ENCODE measurements at places on chromosomes 2 and 18. TPM values are rescaled to one million over a fixed set of nuclear protein-coding genes. Genes with fewer than 3 reads are reported as not detected.

DNA sequence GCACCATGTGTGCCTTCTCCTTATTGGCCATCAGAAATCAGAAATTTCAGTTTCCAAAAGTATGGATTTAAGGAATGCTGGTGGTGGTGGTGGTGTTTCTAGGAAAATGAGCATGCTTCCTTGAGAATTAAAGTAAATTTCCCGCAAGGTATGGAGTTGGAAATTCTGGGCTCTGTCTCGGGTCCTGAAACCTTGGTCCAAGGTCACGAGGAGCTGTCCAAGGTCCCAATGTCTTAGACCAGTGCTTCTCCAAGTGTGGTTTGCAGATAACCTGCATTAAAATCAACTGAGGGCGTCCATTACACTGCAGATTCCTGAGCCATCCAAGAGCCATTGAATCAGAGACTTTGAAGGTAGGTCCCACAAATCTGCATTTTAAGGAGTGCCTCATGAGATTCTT, 210.9 kb upstream of the PKDCC start:
- no peak for DNase-seq

DNA sequence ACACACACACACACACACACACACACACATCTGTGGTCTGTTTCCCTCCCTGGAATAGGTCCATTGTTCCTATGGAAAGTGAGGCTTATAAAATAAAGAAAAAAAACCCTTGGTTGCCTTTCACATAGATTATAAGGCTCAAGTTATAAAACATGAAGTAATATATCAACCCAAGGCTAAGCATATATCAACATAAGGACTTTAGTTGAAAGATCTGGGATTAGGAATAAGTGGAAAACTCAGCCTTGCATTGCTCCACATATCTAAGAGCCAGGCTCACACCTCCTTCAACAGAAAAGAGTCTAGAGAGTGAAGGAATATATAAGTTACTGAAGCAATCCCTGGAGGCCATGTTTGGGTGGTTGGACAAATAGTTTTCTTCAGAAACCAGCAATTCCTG, 235.0 kb downstream of the SUCLG1 start:
- DNase-seq: no peak

The MRPS9 gene
- total RNA-seq: 16.6 TPM

The RNF103 gene
- 13.7 TPM for total RNA-seq

DNA sequence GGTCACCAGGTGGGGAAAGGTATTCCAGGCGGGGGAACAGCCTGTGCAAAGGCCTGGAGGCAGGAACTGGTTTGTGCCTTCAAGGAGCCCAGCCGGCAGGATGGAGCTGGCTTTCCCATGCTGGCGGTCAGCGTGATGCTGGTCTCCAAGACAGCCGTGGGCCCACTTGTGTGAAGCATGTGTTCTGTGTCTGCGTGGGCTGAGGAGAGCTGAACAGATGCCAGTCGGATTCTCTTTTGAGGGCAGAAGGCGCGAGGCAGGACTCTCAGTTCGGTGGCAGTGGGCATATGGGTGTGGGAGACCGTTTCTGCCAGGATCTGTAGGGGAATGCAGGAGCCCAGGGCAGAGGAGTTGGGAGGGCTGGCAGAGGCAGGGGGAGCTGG, 191.6 kb downstream of the TWIST2 start:
- DNase-seq: no peak

GRCh38 chr2:229408356-229408755, 137.3 kb upstream of the PID1 start:
- DNase-seq: no peak

- no peak for DNase-seq
Measured at GRCh38 chr2:120886534-120887319, 151.1 kb downstream of the GLI2 start.

DNA sequence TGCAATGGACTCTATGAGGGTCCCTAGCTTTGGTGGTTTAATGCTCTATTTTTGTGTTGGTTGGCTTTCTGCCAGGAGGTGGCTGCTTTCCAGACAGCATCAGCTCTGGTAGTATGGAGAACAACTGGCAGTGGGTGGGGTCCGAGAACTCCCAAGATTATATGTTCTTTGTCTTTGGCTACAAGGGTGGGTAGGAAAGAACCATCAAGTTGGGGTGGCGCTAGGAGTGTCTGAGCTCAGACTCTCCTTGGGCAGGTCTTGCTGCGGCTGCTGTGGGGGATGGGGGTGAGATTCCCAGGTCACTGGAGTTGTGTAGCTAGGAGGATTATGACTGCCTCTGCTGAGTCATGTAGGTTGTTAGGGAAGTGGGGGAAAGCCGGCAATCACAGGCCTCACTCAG, 976.1 kb upstream of the GYPC start:
- no peak for DNase-seq

GRCh38 chr2:218023636-218024035, 20.8 kb upstream of the TNS1 start:
- DNase-seq: no peak

DNA sequence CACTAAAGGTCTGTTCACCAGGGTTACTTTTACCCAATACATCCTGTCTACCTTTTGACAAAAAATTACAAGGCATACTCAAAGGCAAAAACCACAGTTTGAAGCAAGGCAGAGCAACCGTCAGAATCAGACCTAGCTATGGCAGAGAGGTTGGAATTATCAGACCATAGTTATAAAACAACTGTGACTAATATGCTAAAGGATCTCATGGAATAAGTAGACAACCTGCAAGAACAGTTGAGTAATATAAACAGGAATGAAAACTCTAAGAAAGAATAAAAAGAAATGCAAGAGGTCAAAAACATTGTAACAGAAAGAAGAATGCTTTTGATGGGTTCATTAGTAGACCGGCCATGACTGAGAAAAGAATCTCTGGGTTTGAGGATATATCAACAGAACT, 318.8 kb upstream of the KCNH7 start:
- DNase-seq: no peak

DNA sequence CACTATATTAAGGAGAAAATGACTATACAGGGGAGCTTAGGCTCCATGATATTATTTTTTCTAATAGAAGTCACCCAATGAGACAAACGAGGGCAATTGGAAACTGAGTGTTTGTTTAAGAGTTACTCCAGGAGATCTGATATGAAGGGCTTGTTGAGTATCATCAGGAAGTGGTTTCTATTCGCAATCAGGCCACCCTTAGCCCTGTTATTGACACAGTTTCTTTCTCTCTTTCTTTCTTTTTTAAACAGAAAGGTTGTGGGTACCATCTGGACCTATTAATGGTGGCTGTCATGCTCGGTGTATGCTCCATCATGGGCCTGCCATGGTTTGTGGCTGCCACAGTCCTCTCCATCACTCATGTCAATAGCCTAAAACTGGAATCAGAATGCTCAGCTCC, 117.3 kb downstream of the DPP4 start:
- DNase-seq: no peak

The SERPINB4 gene
- total RNA-seq: not detected

The GRB14 gene
- total RNA-seq: 4.2 TPM

DNA sequence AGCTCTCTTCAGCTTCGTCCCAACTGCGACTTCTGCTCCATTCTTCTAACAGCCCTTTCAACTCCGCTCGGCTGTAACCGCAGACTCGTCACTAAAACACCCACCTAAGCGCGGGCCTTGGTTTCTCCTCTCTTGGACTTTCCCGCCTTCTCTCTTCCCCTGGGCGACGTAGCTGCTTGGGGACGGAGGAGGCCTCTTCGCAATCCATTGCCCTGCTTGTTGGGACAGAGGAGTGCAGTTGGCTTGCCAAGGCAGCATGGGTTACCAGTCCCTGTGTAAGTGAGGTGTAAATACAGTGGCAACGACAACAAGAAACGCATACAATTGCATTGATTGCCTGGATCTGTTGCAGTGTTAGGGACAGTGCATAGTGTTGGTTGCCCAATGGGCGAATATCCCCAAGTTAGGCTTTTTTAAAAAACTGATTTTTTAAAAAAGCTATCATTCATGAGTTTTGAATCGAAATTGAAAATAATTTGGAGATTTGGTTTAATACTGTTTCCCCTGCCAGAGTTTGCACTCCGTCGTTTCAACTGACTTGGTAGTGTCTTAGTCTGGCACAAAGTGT, 484 bp upstream of the DARS1 start:
- no peak for DNase-seq

The SEPTIN2 gene
- 250 TPM for total RNA-seq

DNA sequence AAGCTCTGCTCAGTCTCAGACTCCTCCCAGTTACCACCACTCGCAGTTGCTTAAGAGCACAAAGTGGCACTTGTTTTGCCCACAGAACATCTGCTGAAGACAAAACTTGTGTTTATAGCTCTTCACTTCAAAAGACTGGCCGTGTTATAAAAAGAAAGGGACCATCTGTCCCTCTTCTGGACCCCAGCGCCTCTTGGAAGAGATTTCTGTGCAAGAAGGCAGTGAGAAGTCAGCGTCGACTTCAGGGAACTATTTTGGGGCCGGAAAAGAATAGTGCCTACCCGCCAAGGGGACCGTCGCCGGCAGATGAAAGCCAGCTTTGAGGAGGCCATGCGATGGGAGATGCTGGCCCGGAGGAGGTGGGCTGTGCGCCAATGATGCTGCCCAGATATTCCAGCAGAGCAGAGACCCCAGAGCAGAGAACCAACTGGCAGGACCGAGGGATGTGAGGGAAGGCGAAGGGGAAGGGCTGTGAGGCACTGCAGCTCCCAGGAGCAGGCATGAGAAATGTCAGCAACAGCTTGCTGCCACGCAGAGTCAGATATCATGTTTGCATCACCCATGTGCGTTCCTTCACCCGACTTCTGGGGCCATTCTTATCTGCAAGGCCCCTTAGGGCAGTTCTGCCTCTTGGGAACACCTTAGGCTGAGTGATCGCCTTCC, 270.9 kb downstream of the ATAD2B start:
- no peak for DNase-seq

DNA sequence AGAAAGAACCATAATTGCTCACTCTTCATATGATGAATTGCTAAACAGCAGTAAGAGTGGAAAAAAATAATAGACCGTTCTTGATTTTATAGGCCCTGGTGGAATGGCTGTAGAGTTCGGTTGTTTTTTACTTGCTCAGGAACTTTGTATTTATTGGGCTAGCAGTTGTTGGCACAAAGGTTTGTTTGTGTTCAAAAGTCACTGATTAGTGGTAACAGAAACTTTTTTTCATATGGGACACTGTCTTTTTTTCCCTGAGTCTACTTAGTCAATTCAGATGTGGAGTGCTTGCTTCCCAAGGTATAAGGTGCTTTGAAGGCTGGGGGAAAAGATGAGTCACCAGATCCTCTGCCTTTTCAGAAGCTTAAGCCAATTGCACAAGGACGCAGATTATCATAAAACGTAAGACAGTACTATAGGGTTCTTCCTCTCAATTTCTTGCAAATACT, 25.8 kb downstream of the PHLPP1 start:
- DNase-seq: no peak

GRCh38 chr2:9174771-9175437, 31.7 kb upstream of the ASAP2 start:
- peak; percentile 86 for DNase-seq

DNA sequence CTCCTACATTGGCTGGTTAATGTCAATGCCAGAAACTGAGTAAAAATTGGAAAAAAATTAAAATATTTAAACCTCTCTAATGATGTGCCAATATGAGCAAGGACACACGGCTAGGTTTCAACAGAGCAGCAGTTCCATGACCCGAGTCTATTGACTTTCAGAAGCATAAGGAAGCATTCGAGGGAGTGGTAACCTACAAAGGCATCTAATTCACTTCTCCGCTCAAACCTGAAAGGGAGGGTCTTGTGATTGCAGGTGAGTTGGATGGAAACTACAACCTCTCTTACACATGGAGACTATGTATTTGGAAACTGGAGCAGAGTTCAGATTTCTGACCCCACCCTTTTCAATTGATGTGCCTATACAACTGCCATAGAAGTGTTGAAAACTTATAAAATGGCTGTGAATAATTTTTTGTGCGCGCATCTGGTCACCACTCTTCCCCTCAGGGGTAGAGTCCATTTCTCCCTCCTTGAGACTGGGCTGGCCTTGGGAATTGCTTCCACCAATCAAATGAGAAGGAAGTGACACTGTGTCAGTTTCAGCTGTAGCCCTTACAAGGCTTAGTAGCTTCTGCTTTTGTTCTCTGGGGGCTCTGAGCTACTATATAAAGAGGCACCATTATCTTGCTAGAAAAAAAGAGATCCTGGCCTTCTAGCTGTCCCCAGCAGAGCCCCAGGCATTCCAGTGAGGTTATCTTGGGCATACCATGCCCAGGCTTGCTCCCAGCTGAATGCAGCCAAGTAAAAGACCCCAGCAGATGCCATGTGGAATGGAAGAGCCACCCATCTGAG, 278.0 kb downstream of the EPHA4 start:
- no peak for DNase-seq

Measured in upper lobe of left lung (tissue), 6 donors.